Stimulated activated CD8-positive, alpha-beta memory T cell treated with anti-CD3 and anti-CD28 coated beads, Interleukin-4, amount 100 ng/mL, for 1 hour (primary cell): ENCODE measurements at places on chromosomes 2 and 18.

DNA sequence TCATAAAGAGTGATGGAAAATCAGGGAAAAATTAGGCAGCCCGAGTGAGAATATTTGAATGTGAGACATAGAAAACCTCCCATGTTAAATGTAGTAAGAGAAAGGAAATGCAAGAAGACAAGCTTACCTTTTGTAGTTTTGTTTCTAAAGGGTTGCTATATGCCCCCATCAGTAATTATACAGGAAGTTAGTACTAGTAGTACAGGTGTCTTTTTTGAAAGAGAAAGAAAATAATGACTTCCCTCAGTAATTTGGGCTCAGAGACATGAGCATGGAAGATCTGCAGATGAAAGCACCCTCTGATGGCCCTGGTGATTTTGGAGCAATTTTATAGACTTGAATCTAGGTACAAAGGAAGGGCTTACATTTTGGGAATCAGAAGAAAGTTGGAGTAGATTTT lies 80.8 kb downstream of the RHBDD1 start:
- DNase-seq = no peak

- no peak for DNase-seq
Observed at GRCh38 chr2:108217211-108217610, 22.6 kb upstream of the SULT1C3 start.

GRCh38 chr2:194380011-194380410 lies 1277.0 kb upstream of the SLC39A10 start:
- no peak for DNase-seq

GRCh38 chr18:10752382-10752781 lies 226.6 kb downstream of the NAPG start:
- no peak for DNase-seq

DNA sequence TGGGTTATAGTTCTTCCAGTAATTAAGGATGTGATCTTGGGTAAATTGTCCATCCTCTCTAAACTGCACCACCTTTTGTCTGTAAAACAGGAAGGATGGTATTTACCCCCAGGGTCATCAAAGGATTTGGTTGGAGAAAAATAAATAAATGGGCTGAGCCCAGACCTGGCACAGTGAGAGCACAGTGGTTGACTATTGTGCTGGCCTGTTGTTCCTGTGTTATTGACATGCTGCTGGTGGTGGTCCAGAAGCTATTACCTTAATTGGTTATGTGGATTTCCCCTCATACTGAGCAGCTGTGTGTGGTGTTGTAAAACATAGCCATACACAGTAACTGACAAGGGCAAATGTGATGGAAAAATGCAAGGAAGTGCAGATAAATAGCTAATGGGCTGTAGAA lies 746 bp upstream of the IL37 start:
- no peak for DNase-seq

GRCh38 chr18:70491734-70492348 lies 203.0 kb downstream of the SOCS6 start:
- DNase-seq = peak; percentile 3

GRCh38 chr2:11388262-11389051 lies 44.0 kb upstream of the ROCK2 start:
- no peak for DNase-seq

GRCh38 chr2:26486789-26487188 lies 8.9 kb upstream of the OTOF start:
- DNase-seq = no peak

DNA sequence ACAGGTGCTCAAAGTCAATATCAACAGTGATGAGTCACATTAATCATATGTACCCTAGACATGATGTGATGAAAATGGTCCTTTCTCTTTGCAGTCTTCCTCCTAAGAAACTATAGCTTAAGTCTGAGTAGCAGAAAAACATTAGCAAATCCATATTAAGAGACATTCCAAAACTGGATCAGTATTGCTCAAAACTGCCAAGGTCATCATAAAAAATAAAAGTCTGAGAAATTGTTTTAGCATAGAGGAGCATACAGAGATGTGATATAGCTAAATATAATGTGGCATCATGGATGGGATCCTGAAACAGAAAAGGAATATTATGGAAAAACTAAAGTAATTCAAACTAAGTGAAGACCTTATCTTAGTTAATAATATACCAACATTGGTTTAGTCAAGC lies 1316.1 kb downstream of the SUCLG1 start:
- no peak for DNase-seq

DNA sequence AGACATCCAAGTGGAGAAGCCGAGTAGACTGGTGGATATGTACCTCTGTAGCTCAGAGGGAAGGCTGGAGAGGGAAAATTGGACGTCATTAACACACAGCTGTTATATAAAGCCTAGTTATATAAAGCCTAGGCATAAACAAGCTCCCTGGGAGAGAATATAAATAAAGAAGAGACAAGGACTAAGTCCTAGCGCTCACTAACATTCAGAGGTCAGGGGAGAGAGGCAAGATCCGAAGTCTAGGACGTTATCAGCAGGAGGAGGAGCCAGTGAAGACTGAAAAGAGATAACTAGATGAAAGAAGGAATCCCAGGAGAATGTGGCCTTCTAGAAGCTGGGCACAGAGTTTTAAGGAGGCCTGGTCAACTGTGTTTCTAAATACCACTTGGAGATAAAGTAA lies 55.3 kb downstream of the NOL10 start:
- DNase-seq = no peak

DNA sequence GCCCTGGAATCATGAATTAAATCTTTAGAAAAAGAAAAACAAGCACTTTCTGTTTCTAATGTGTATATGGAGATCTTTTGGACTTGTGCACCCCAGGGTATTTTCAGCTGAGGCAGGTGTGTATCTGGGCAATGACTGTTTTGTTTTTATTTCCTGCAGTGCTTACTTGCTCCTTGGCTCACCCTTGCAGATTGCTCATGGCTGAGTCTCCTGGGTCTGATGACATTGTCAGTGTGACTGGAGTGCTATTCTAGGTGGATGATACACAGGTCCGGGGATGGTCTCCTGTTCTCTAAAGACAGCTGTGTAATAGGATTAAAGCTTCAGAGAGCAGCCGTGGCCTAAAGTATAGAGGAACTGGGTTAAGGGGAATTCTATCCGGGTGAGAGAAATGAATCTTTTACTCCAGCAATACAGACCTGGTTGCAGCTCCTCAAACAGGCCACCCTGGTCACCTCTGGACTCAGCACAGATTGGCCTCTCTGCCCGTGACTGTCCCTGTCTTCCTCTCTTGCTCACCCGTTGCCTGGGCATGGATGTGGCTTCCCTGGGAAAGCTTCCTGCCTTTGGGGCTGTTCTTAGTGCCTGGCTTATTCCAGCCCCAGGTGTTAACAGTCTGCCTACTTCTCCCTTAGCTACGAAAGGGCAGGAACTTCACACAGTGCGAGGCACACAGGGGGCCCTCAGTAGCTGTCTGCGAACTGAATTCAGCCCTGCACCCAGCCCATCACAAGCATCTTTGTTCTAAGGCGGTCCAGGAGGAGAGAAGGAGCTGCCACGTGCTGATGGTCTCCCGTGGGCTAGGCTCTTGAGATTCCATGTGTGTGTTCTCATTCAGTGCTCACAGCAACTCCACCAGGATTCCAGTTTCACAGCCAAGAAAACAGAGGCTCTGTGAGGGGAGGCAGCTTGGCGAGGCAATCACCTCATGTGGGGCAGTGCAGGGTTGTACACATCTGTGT lies 84.3 kb downstream of the ACOXL start:
- DNase-seq = no peak
